ENCODE measurements at places on chromosomes 7 and 10.

DNA sequence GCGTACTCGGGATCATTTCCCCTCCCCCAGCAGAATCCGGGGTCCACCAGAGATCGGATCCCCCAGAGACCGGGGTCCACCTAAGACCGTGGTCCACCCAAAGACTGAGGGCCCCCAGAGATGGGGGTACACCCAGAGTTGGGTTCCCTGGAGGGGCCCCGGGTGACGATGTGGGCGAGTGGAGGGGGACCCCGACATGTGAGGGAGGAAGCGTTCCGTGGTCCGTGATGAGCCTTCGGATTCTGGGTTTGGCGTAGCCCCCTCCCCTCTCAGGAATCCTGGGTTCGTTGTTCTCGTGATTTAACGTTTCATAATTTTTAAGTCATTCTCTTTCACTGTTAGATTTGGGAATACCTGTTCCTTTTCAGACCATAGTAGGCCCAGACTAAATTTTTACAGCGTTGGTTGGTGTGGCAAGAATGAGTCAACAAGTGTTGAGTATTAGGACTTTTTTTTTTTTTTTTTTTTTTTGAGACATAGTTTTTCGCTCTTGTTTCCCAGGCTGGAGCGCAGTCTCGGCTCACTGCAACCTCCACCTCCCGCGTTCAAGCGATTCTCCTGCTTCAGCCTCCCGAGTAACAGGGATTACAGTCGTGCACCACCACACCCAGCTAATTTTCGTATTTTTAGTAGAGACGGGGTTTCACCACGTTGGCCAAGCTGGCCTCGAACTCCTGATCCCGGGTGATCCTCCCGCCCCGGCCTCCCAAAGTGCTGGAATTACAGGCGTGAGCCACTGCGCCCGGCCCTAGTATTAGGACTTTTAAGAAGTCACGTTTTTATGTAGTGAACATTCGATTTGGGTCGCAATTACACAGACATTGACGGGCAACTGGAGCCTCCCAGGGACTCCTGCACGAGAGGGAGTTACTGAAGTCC lies 672 bp downstream of the GTPBP4 start:
- DNase-seq, result no peak

- no peak for DNase-seq
Observed at GRCh38 chr10:12434277-12434676, 84.9 kb downstream of the CAMK1D start.

GRCh38 chr7:130988443-130988842 lies 254.4 kb upstream of the KLF14 start:
- no peak for DNase-seq

GRCh38 chr7:12524794-12525386 lies 45.6 kb upstream of the SCIN start:
- peak; percentile 10 for DNase-seq

GRCh38 chr7:70082099-70082611 lies 483.9 kb downstream of the AUTS2 start:
- DNase-seq, result peak; percentile 61

DNA sequence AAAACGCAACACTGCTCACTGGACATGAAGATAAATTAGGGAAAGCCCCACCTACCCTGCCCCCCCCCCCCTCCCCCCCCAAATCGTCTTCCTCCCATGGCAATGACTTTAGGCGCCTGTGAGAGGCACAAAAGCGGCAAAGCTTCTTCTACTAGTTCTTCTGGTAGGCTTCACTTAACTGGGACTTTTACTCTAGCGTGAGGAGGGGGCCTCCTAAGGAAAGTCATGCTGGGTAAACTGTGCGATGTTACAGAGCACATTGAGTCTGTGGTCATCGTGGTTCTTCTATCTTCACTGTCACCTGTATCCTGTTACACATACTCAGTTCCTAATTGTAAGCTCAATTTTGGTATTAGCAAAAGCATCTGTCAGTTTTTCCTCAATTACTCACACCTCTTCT lies 25.1 kb downstream of the HSPB1 start:
- no peak for DNase-seq

- no peak for DNase-seq
Observed at GRCh38 chr10:61987951-61988379, 86.5 kb downstream of the ARID5B start.

DNA sequence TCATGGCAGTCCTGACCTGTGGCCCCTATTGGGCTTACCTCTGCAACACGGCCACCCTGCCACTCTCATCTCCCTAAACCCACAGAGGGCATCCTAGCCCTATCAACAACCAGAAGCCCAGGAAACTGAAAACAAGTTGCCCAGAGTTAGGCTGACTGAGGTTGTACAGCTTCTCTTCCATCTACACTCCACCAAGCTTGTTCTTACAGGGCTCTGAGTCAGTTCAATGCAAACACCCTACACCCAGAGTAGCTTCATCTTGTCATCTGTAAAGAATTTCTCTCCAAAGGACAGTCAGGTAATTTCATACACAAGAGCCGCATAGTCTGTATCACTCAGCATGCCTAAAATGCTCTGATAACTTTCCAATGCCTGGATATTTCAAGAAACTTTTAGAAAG lies 175.4 kb downstream of the ARID5B start:
- DNase-seq, result peak; percentile 56

DNA sequence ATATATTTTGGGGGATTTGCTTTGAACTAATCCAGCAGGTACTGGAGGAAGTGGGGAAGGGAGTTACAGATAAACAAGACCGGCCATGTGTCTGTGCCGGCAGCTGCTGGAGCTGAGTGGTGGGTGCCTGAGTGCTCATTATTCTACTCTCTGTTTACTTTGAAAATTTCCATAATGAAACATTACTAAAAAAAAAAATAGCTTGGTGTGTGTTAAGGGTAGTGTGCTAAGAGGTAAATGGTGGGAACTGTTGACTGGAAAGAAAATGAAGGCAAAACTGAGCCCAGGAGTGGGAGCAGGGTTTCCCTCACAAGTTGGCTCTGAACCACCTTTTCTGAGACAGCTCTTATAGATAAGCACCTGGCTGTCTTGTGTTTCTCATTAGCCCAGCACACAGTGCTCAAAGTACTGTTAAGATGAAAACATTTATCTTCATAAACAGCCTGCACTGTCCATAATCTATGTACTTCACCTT lies 50.6 kb downstream of the PARD3 start:
- DNase-seq, result no peak

- DNase-seq, result no peak
Observed at GRCh38 chr7:99648843-99649242, 31.0 kb downstream of the CYP3A5 start.
